ENCODE measurements at places on chromosomes 4 and X. TPM values are rescaled to one million over a fixed set of nuclear protein-coding genes. Genes with fewer than 3 reads are reported as not detected.

TEX13C gene
- not detected for total RNA-seq

- no peak for DNase-seq
Observed at GRCh38 chr4:53694666-53695065, 103.4 kb upstream of the LNX1 start.

DNA sequence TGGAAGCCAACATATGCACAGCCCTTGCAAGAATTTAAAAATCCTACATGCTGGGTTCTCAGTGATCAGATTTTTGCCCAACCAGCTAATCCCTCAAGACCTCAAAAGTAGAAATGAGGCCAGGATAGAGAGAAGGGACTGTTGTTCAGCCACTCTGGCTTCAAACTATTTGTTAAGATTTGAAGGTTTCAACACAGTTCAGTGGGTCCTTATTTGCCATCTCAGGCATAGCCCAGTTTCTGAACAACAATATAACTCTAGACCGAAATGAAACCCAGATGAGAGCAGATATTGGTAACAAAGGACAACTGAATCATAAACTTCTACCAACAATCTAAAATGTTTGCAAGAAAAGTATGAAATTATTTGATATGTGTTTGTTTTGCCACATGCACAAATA, 237.3 kb downstream of the NR3C2 start:
- no peak for DNase-seq

GRCh38 chr4:94603170-94603747, 151.5 kb downstream of the PDLIM5 start:
- no peak for DNase-seq

- DNase-seq: no peak
Observed at GRCh38 chr4:4549534-4549933, 7.7 kb upstream of the STX18 start.

GRCh38 chrX:20101934-20102581, 14.6 kb downstream of the MAP7D2 start:
- no peak for DNase-seq

DNA sequence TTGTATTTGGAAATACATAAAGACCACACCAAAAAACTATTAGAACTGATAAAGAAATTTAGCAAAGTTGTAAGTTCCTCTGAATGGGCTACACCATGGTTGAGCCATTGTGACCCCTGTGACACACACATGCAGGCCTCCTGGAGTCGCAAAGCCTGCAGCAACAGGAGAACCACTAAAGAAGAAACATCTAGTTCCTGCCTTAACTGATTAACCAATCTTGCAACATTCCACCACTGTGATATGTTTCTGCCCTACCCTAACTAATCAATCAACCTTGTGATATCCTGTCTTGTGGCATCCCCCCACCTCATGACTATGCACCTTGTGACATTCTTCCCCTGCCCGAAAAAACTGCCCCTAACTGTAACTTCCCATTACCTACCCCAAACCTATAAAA, 401.8 kb downstream of the PRDM5 start:
- DNase-seq: no peak

Measured in Right ventricle myocardium superior (tissue), 1 donor.